AG08395 (cell line): ENCODE measurements at places on chromosomes 13 and 19.

- no peak for DNase-seq
Observed at GRCh38 chr19:35293363-35293739, 1.4 kb downstream of the MAG start.

DNA sequence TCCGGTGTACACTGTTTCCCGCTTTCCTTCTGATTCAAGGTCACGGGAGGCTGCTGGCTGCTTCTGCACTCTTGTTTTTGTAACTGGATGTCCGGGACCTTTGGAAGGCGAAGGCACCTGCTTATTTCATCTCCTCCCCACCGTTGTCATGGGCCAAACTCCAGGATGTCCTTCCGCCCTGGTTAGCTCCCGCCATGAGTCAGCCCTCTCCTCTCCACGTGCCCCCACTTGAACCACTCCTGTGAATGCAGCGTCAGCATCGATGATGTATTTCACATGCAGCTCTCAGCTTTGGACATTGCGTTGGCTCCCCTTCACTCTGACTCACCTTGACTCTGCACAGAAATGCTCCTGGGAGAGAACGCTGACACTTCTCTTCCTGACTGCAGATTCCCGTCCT, 5.5 kb upstream of the GALP start:
- no peak for DNase-seq

DNA sequence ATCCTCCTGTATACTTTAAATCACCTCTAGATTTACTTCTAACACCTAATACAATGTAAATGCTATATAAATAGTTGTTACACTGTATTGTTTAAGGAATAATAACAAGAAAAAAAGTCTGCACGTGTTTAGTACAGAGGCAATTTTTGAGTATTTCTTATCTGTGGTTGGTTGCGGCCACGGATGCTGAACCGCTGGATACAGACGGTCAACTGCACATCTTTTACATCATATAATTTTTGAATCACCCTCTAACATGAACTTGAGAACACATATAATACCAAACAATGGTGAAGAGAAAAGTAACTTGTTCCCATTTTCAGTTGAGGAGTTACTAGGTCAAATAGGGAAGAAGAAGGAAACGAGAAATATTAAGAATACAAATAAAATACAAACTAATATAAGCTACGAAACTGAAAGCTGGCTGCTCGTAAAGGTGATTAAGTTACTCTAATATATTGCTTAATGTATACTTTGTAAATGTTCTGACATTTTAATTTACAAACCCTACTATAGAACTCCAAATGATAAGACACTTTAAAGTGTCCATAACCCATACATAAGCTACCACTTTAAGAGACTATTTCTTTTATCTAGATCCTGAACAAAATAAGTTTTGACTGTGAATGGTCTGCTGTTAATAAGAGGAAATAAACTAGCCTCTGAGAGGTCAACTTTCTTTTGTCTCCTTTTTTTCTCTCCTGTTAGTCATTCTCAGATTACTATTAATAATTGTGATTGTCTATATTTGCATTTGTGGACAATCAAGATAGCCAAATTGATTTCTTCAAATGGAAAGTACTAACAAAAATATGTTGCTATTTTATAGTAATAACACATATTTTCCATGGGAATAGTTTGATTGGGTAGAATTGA, 457.4 kb downstream of the DIAPH3 start:
- DNase-seq, result no peak

- peak; percentile 91 for DNase-seq
Observed at GRCh38 chr19:47305309-47305751, 4.3 kb upstream of the C5AR1 start.

DNA sequence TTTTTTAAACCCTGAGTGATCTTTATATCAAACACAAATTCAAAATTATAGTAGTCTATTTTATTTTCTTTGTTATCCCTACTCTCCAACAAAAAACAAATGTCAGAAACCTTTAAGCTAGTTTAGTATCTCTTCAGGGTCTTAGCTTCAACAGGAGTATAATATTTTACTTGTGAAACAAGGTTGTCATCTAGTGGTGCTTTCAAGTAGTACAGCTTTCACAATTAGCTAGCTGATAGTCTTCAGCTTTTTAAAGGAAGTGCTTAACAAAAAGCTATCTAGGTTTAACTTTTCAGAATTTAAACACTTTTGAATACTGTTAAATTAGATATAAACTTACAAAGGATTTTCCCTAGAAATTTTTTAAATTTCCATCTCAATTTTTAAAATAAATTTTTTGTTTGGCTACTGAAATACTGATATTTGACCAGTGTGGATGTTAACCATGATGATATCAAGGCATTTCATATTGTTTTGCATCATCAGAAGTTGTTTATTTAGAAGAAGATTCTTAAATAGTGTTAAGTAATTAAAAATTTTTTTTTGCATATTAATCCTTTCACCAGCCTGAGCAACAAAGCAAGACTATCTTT, 34.2 kb downstream of the TDRD3 start:
- DNase-seq, result peak; percentile 56

GRCh38 chr19:5804516-5805461, at the start of gene NRTN:
NRTN (plus strand) TSS chr19:5805067; CDS start chr19:5824166, 19,099 bp downstream.
- DNase-seq, result no peak

DNA sequence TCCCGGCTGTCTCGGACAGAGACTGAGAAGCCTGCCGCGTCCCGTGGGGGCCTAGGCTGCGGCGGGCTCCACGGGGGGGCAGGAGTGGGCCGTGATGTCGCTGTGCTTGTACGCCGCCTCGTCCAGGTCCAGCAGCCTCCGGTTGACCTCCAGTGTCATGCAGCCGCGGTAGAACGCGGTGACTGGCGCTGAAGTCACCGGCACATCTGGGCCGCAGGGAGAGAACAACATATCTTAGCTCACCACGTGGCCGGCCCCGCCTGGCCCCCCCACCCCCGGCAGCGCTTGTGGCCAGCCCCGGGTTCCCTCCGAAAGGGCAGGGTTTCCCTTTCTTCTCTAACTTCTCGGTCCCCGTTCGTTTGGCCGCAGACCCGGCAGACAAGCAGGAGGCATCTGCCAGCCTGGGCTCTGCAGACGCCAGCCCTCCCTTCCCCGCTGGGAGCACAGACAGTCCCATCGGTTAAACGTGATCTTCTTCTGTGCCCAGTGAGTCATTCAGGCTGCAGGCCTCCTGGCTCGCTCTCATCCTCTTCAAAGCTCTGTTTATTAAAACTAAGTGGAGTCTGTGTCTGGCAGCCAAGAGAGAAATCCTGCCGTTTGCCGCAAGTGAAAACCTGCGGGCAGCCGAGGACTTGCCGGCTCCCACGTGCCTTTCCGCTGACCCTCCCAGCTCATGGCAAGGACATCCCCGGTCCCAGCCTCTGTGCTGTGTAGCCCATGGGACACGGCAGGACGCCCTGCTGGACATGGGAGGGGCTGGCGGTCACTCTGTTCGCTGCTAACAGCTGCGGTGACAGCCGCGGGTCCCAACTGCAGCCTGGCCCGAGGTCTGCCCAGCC, 42.8 kb downstream of the GAS6 start:
- DNase-seq, result peak; percentile 91

DNA sequence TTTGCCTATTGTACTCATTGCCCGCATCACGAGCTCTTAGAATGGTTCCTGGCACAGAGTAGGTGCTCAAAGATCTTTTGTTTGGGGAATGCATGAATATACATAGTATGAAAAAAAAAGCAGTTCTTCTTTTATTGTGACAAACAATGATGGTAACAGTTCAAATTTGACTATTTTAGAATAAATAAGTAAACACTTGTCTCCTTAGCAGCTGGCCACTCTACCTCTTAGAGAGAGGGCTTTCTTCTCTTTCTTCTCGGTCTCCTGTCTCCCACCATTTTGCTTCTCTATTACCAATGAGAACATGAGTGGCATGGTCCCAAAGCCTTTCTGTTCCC, 639 bp upstream of the SLAIN1 start:
- no peak for DNase-seq

DNA sequence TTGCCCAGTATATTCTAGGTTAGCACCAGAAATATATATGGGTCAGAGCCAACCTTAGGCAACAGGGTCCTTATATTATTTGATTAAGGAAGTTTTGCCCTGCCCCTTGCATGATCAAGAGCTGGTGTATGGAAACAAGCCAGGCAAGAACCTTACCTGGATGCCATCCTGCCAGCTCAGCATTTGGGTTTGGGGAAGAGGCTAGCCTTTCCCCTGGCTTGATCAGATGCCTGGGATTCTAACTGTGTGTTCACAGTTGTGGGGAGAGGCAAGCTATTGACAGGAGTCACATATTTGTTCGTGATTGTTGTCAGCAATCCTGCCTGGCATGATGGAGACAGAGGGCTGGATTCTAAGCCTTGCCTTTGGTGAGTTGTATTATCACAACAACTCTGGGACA, 260.0 kb upstream of the DACH1 start:
- DNase-seq, result no peak

GRCh38 chr19:43818500-43818899, 8.6 kb upstream of the ZNF283 start:
- no peak for DNase-seq

DNA sequence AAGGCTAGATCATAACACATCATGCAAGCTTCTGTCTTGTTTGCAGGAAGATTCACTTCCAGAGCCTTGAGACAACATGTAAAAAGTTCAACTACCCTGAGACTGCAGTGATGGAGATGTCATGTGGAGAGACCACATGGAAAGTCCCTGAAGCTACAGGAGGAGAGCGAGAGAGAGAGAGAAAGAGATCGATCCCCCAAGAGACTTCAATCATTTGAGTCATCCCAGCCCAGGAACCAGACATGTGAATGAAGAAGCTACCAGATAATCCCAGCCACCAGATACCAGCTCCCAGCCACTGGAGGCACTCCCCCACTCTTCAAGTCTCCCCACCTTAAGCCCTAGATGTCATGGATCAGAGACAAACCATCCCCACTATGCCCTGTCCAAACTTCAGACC, 10.7 kb upstream of the EVI5L start:
- no peak for DNase-seq

DNA sequence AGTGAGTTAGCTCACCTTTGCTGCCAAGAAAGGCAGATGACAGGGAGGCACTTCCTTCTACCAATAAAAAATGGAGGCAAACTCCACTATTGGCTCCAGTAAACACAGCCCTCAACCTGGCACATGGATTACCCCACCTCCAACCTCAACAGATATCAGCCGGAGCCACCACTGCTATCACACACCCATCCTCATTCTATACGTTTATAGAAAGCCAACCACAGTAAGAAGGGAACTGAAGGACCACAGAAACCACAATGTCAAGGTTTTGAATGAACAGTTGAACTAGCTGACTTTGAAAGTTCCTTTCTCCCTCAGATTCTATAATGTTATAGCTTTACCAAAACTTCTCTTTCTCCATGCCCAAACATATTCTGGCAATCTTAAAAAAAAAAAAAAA, 526.2 kb downstream of the UQCRFS1 start:
- no peak for DNase-seq

DNA sequence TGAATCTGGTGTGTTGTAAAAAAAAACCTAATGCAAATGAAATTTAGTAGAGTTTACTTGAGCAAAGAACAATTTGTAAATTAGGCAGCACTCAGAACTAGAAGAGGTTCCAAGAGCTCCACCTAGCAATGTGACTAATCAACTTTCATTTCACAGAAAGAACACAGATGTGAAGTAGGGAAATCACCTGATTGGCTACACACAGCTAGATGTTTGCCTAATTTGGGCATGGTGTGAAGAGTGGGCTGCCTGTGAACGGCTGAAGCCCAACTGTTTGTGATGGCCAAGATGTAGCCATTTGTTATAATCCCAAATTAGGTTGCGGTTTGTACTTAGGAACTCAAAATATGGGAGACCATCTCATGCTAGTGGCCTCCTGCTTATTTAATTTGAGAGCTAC, 724.4 kb upstream of the SLITRK5 start:
- no peak for DNase-seq
